GM04504 (cell line): ENCODE measurements at places on chromosomes 11 and 22.

DNA sequence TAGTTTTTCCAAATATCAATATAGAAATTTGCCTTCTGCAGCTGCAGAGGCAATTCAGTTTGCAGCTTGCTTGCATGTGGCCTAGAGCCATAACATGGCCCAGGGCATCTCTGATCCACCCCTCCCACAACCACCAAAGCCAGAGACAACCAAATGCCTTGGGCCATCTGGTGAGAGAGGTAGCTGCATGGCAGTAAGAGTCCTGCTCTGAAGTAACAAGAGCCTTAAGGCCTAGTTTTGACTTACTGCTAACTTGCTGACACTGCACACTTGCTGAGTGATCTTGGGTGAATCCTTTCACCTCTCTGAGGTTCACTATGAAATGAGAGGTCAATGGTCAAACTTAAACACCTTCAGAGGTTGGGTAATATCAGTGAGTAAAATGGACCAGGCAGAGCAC is 4.9 kb upstream of the SPECC1L start:
- no peak for DNase-seq

DNA sequence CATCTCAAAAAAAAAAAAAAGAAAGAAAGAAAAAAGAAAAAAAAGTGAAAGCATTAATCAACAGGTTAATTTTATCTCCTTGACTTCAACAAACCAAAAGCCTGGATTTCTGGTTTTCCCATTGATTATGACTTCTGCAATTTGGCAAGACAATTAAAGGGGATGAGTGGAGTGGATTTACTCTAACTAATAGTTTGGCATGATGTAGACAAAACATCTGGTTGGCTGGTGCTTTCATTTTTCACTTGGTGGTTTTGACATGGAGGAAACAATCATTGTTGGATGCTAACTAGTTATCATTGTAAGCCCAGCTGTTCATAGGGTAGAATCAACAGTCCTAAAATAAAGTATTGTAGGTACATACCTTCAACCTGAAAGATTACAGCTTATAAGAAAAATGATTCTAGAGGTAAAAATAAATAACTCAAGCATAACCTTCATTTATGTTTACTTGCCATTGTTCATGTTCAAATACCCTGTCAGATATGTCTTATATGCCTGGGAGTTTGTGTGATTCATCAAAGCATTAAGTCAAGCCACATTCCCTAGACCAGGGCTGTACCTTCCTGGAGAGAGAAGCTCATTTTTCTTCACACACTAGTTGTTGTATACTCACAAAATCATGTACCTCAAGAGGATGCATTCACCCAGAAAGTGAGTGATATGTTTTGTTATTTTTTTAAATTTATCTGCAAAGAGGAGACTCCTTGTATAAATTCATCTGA is 15.1 kb downstream of the FIBIN start:
- DNase-seq = no peak

DNA sequence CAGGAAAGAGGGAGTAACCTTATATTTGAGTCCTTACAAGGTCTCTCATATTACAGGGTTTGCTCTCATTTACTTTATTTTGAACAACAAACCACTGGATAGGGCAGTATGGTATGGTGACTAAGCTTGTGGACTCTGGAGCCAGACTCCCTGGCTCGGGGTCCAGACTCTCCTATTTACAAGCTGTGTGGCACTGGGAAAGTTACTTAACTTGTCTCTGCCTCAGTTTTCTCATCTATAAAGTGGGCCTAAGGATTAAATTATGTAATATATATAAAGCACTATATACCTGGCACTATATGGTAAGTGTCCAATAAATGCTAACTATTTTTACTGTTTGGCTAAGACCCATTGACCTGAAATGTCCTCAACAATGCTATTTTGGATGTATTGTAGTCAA is 1.7 kb upstream of the DCHS1 start:
- no peak for DNase-seq

GRCh38 chr22:34696557-34696956 is 369.4 kb upstream of the ISX start:
- no peak for DNase-seq

- DNase-seq = no peak
These were observed 86.3 kb downstream of the SNX19 start for GRCh38 chr11:130829920-130830511.

DNA sequence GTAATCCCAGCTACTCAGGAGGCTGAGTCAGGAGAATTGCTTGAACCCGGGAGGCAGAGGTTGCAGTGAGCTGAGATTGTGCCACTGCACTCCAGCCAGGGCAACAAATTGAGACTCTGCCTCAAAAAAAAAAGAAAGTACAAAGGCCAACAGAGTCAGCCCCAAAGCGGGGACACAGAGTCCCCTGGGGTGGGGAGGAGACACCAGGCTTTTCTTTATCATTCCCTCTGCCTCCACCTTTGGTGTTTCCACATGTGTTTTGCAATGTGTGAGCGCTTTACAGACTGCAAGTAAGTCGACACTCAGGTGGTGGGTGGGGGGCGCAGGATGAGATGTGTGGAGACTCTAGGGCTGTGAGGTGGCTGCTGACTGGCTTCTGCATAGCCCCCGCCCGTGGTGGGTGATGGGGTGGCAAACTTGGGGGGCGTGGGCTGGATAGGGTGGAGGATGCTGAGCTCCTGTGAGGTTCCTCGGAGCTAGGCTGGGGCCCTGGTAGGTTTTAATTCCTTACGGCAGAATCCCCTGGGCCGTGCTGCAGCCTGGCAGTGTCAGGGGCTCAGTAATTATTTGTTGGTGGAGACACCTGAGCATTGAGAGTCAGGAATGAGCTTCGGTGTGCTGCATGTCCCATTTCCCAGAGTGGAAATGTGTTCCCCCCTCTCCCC is 177.2 kb downstream of the CTTN start:
- DNase-seq = no peak

DNA sequence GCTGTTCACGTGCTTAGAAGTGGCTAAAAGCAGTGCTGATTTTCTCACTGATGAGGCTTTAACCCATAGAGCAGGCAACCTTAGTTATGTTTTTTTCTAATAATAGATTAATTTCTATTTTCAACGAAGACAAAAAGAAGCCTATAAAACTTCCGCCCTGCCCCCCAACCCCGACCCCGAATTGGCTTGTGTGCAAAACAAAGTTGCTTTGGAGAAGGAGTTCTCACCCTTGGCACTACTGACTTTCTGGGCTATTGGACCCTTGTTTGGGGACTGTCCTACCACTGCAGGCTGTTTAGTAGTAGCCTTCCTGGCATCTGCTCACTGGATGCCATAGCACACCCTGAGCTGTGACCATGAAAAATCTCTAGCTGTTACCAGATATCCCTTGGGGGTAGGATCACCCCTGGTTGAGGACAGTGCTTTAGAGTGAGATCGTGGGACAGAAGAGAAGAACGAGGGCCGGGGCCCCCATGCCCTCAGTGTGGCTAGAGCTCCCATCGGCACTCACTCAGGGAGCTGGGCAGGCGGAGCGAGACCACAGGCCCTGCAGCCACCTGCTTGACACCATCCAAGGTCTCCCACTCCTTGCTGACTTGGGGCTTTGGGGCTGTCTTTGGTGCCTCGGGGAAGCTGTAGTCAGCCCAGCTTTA is 16.9 kb downstream of the SLC37A2 start:
- DNase-seq = no peak

- no peak for DNase-seq
These were observed 44.8 kb upstream of the ISX start for GRCh38 chr22:35021161-35021560.

- no peak for DNase-seq
These were observed 72.1 kb upstream of the SLC22A12 start for GRCh38 chr11:64518928-64519327.

DNA sequence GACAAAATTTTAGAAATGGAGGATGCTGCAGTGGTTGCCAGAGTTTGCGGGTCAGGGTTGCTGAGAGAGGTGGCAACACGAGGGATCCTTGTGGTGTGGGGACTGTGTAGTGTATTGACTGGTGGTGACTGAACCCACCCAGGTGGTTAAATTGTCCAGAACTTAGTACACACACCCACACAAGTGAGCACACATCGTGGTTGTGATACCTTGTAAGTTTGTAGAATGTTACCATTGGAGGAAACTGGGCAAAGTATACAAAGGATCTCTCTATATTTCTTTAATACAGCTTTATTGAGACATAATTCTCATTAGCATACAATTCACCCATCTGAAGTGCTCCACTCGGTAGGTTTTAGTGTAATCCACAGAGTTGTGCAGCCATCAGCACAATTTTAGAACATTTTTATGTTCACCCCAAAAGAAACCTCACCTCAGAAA is 56.1 kb downstream of the MED15 start:
- no peak for DNase-seq
